Activated CD4-positive, alpha-beta T cell treated with anti-CD3 and anti-CD28 coated beads for 36 hours (primary cell): ENCODE measurements at places on chromosomes 3 and 15. TPM values are rescaled to one million over a fixed set of nuclear protein-coding genes. Genes with fewer than 3 reads are reported as not detected.

- DNase-seq = no peak
These were observed 145.2 kb downstream of the KLF13 start for GRCh38 chr15:31471731-31472430.

BDH1 gene
- total RNA-seq = 84.9 TPM

- DNase-seq = peak; percentile 60
These were observed at the start of gene C2CD4B for GRCh38 chr15:62165104-62165792. Gene C2CD4B, minus strand, starts transcription at chr15:62165285. Its CDS starts 301 bp downstream, at chr15:62164984.

DNA sequence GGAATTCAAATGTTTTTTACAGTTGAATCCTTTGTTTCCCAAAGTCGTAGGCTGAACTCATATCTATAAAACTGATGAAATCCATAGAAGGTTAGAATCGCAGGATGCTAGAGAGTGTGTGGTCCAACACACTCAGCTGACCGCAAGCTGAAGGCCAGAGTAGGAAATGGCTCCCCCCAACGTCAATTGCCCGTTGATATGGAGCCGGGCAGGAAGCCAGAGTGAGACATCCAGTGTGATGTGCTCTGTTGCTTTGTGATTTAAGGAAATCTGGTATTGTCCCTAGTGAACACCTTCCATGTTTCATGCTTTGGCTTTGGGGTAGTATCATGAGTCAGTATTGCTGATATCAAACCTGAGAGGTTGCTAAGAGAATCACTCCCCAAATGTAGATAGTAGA is 5.8 kb upstream of the MEX3B start:
- no peak for DNase-seq

ISL2 gene
- not detected for total RNA-seq

ECE2 gene
- not detected for total RNA-seq

DNA sequence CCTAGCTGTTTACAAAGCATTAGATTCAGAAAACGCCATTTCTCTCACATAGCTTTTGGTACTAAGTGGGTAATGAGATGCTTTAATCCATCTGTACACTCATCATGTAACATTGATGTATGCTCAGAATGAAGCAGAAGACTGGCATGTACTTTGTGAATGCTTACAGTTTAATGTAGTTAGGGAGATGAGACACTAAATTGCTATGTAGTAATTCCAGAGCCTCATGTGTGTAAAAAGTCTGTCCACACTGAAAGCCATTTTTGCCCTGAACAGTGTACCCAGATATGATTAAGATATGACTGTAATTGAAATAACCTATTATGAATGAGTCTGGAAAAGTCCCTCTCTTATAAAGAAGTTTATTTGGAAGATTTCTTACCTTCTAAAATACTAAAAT is 66.5 kb downstream of the ARMC8 start:
- no peak for DNase-seq

- DNase-seq = no peak
These were observed 1006.7 kb downstream of the ROBO2 start for GRCh38 chr3:78046566-78046965.

LMAN1L gene
- not detected for total RNA-seq

- DNase-seq = no peak
These were observed 239.1 kb upstream of the ROPN1 start for GRCh38 chr3:124230998-124231397.

SLC28A1 gene
- not detected for total RNA-seq

DNA sequence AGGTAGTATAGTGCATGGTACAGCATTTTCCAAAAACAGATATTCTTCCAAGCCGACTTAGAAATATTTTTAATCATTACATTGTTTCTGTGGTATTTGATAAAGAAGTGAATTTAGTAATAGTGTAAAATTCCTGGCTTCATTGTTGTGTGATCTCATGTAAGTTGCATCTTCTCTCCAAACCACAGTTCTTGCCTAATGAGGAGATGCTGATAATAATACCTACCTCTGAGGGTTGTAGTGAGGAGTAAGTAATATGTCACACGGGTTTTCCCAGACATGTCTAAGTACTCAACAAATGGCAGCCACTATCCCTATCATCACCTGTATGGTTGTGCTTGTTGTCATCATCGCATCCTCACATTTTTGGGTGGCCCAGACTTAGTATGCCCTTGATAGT is 167.3 kb downstream of the SLCO3A1 start:
- no peak for DNase-seq

OXSM gene
- 18.1 TPM for total RNA-seq
